Esophagus muscularis mucosa (tissue), 4 donors: ENCODE measurements at places on chromosomes 12 and 14. TPM values are rescaled to one million over a fixed set of nuclear protein-coding genes. Genes with fewer than 3 reads are reported as not detected.
A peak's percentile ranks its signal among the peaks of the same experiment; 100 is the strongest.

GRCh38 chr14:30998100-30998706, 27.2 kb upstream of the AP4S1 start:
- H3K4me1 ChIP-seq = peaks cover 45% of the 10 kb centered on the region
- H3K4me3 ChIP-seq = no peak overlapping the region
- DNase-seq = no peak
- no peak overlapping the region for H3K27ac ChIP-seq

GRCh38 chr12:4049298-4050080, 176.3 kb upstream of the PARP11 start:
- H3K4me3 ChIP-seq = no peak overlapping the region
- H3K36me3 ChIP-seq = no peaks in the 10 kb centered on the region
- H3K27me3 ChIP-seq = no peaks in the 10 kb centered on the region

GRCh38 chr12:104063712-104064030, 660 bp upstream of the HCFC2 start:
- no peak for DNase-seq
- peak overlapping the region; percentile 97 for H3K4me3 ChIP-seq
- H3K27me3 ChIP-seq = no peaks in the 10 kb centered on the region
- peak overlapping the region; percentile 89 for H3K27ac ChIP-seq
- H3K4me1 ChIP-seq = peaks cover 12% of the 10 kb centered on the region

GRCh38 chr12:132510746-132511477, 21.0 kb downstream of the FBRSL1 start:
- no peak overlapping the region for H3K27ac ChIP-seq
- no peak for DNase-seq
- H3K4me1 ChIP-seq = peaks cover 25% of the 10 kb centered on the region
- H3K4me3 ChIP-seq = no peak overlapping the region
- no peaks in the 10 kb centered on the region for H3K27me3 ChIP-seq
- H3K36me3 ChIP-seq = peaks cover 50% of the 10 kb centered on the region

- H3K4me1 ChIP-seq = no peaks in the 10 kb centered on the region
- DNase-seq = no peak
- H3K27ac ChIP-seq = no peak overlapping the region
- no peak overlapping the region for H3K4me3 ChIP-seq
Observed at GRCh38 chr12:43352001-43352400, 200.0 kb downstream of the ADAMTS20 start.

The GYS2 gene
- total RNA-seq = not detected

The AQP6 gene
- total RNA-seq = not detected

GRCh38 chr12:58347188-58347587, 405.8 kb downstream of the ATP23 start:
- H3K27me3 ChIP-seq = no peaks in the 10 kb centered on the region
- no peak overlapping the region for H3K27ac ChIP-seq
- H3K4me3 ChIP-seq = no peak overlapping the region
- no peaks in the 10 kb centered on the region for H3K4me1 ChIP-seq
- H3K36me3 ChIP-seq = no peaks in the 10 kb centered on the region

- no peaks in the 10 kb centered on the region for H3K36me3 ChIP-seq
- H3K27me3 ChIP-seq = no peaks in the 10 kb centered on the region
- no peak overlapping the region for H3K4me3 ChIP-seq
- H3K4me1 ChIP-seq = peaks cover 9% of the 10 kb centered on the region
- no peak overlapping the region for H3K27ac ChIP-seq
Observed at GRCh38 chr14:104385111-104385510, 194.5 kb upstream of the C14orf180 start.

GRCh38 chr12:14810167-14810952, 3.6 kb downstream of the SMCO3 start:
- no peak for DNase-seq
- H3K27ac ChIP-seq = no peak overlapping the region
- no peaks in the 10 kb centered on the region for H3K27me3 ChIP-seq
- no peaks in the 10 kb centered on the region for H3K36me3 ChIP-seq
- H3K4me3 ChIP-seq = no peak overlapping the region
- H3K4me1 ChIP-seq = no peaks in the 10 kb centered on the region

DNA sequence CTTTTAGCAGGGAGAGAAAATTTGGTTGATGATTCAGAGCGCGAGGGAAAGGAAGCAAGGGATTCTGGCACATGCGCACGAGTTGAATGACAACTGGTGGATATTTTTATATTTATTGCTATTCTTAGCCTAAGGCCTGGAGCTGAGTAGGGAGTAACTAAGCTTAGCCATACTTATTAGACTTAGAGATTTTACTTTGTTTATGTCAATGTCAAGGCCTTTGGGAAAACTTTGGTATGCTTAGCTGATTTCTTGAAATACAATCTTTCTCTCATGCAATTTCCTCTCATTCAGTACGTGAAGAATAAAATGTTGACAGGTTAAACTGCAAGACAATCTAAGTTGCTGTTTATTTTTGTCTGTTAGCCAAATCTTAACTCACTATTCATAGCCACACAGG, 101.1 kb downstream of the CRADD start:
- H3K27me3 ChIP-seq = no peaks in the 10 kb centered on the region
- peak overlapping the region; percentile 77 for H3K27ac ChIP-seq
- peaks cover 52% of the 10 kb centered on the region for H3K4me1 ChIP-seq
- H3K36me3 ChIP-seq = no peaks in the 10 kb centered on the region
- H3K4me3 ChIP-seq = no peak overlapping the region

- peaks cover 43% of the 10 kb centered on the region for H3K4me1 ChIP-seq
- no peak for DNase-seq
- no peaks in the 10 kb centered on the region for H3K27me3 ChIP-seq
- peak overlapping the region; percentile 91 for H3K27ac ChIP-seq
- peak overlapping the region; percentile 81 for H3K4me3 ChIP-seq
- peaks cover 25% of the 10 kb centered on the region for H3K36me3 ChIP-seq
Observed at GRCh38 chr12:74538491-74539258, 1.0 kb downstream of the ATXN7L3B start.

The PLXNC1 gene
- total RNA-seq = 6.9 TPM
